Activated CD4-positive, alpha-beta T cell treated with anti-CD3 and anti-CD28 coated beads for 1 hour (primary cell): ENCODE measurements at places on chromosomes 1 and 21.

GRCh38 chr1:198838022-198838342, 199.1 kb downstream of the PTPRC start:
- DNase-seq: no peak

DNA sequence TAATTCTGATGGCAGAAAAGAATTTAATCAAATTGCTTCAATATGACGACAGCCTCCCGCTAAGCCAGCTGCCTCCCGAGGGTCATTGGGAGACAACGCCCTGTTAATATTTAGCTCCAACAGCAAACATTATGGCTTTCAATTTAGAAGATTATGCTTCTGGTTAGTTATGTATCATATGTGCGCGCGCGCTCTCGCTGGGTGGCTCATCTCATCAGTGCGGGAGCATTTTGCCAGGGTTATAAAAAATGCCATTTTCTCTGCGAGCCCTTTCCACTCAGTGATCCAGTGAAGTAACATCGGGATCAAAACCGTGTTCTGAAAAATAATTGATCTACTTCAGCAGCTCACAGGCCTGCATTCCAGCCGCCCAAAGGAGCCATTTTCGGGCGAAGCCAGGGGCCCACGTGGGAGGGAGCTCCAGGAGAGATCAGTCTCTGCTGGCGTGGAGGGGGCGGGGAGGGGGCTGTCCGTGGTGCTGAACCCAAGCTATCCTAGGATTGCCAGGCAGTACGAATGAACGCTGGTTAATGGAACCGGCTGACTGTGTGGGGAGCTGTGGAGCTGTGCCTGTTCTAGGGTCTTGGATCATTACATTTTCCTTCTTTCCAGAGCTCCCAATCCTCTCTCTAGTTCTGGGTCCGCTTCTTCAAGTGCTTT, 219.1 kb upstream of the ZC3H12A start:
- no peak for DNase-seq

GRCh38 chr1:47821760-47822159, 175.4 kb downstream of the TRABD2B start:
- DNase-seq: no peak

- DNase-seq: no peak
Observed at GRCh38 chr1:50110151-50110550, 1.4 kb downstream of the ELAVL4 start.

DNA sequence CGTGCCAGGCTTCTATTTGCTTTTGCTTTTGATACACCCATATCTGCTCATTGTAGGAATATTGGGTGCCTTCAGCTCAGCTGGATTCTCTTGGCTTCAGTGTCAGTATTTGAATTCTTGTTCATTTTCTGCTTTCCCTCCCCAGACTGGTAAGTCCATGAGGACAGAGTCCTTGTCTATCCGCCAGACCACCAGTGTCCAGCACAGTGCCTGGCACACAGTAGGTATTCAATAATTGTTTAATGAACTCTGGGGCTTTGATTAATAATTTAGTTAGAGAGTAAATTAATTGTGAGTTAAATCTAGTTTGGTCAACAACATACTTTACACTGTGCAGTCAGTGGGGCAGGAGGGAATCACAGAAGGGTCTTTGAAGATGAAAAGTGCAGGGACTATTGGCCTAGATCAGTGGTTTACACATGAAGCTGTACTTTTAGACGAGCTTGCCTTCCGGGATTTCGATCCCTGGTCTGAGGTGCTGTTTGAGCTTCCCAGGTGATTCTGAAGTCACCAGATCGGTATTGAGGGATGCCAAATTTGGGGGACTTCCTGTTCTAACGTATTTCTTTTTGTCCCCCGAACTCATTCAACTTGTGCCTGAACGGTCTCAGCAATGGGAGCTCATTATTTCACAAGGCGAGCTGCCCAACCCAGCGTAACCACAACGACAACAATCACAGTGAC, 119.1 kb upstream of the JUN start:
- no peak for DNase-seq
